ENCODE measurements at places on chromosomes 4 and X.
A peak's percentile ranks its signal among the peaks of the same experiment; 100 is the strongest.

- DNase-seq = no peak
Measured at GRCh38 chrX:8179656-8180055, 8.6 kb upstream of the VCX2 start.

GRCh38 chr4:186104890-186105646 lies 564 bp downstream of the FAM149A start:
- DNase-seq = no peak

DNA sequence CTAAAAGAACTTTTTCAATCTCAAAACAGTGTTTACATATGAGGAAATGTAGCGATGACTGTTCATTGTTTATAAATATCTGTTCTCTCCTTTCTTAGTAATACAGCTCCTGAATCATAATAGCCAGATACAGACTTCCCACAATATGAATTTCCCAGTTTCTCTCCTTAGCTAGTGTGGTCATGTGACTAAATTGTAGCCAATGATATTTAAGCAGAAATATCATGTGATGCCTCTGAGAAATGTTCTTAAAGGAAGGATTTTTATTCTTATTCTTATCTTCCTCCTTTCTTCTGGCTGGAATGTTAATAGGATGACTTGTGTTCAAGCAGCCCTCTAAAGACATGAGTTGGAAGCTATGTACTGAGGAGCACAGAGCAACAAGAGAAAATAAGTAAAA lies 383.7 kb upstream of the ATOH1 start:
- DNase-seq = no peak

DNA sequence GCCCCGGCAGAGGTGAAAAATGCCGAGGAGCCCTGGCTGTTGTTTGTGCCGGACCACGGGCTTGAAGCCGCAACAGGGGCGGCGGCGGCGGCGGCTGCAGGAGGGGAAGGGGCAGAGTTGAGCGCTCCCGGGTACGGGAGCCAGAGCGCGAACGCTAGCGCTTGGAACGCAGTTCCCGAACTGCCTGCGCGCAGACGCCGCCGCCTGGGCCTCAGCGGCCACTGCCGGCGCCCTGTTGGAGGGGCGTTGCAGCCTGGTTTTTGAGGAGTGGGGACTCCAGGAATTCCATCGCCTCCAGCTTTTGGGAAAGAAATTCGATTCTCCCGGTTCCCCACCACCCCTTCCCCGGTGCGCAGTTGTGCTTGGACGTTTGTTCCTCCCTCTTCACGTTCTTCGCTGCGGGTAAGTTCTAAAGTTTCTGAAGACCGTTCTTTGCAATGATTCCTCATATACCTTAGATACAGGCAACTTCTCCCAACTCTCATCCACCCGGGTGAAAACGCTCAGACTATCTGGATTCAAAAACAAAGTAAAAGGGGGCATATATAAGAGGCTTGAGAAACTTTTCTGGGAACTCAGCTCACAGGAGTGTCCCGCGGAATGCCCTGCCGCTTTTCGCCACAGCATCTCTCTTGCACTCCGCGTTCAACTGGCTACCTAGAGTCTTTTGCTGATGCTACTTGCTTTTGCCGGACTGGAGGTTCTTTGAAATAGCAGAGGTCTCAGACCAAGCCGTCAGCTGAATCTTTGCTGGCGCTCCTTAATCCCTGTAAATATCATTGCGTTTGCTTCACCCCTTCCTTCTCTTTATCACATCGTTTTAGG lies 1.0 kb downstream of the FAT4 start:
- no peak for DNase-seq

DNA sequence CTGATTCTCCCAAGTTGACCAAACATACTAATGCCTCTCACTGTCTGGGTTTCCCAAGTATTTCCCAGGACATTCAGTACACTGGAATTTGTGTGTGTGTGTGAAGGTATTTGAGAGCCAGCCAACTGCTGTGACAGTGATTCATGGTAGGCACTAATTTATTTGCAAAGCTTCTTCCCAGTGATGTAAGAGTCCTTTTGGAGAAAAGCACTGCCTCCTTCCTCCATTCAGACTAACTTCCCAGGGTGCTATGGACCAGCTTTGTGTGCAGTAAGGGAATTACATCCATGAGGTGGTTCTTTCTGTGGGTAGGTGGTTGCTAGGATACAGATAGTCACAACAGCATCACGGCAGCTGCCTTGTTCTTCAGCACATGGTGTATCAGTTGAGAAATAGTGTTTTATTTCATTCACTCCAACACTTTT lies 8.7 kb downstream of the EGF start:
- no peak for DNase-seq

DNA sequence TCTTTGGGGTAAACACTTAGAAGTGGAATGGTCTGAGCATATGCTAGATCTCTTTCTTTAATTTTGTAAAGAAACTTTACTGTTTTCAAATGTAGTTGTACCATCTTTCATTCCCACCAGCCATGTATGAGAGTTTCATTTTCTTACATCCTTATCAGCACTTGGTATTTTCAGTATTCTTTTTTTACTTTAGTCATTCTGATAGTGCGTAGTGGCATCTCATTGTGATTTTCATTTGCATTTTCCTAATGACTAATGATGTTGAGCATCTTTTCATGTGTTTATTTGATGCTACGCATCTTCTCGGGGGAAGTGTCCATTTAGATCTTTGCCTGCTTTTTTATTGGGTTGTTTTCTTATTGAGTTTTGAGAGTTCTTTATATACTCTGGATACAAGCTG lies 71.3 kb upstream of the PRPS1 start:
- no peak for DNase-seq

- DNase-seq = no peak
Measured at GRCh38 chr4:69330345-69331047, 50.2 kb downstream of the UGT2B28 start.

DNA sequence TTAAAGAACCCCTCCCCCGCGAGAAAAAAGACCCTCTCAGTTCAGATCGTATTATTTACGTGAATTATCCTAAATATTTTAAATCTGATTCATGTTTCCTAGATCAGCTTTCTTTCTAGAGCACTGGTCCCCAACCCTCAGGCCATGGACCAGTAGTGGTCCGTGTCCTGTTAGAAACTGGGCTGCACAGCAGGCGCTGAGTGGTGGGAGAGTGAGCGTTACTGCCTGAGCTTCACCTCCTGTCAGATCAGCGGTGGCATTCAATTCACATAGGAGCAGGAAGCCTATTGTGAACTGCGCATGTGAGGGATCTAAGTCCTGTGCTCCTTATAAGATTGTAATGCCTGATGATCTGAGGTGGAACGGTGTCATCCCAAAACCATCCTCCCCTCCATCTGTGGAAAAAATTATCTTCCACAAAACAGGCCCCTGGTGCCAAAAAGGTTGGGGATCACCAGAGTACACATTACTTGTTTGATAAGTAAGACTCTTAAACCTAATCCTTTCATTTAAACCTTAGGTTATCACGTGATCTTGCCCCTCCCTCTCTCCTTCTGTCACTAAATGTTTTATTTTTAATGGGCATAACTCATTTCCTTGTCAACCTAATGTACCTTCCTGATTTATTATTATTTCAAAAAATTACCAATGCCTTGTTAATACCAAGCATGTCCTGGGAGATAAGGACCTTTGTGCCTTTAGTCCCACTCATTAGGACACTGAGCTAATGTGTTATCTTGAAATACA lies 442.9 kb downstream of the TLL1 start:
- DNase-seq = no peak

GRCh38 chr4:41748074-41748570 lies 403 bp downstream of the PHOX2B start:
- DNase-seq = no peak

GRCh38 chr4:100984901-100985300 lies 362.4 kb downstream of the PPP3CA start:
- DNase-seq = no peak

GRCh38 chr4:45741897-45742296 lies 382.0 kb downstream of the GABRG1 start:
- no peak for DNase-seq

GRCh38 chr4:77852892-77853495 lies 9.6 kb upstream of the MRPL1 start:
- DNase-seq = peak; percentile 48

DNA sequence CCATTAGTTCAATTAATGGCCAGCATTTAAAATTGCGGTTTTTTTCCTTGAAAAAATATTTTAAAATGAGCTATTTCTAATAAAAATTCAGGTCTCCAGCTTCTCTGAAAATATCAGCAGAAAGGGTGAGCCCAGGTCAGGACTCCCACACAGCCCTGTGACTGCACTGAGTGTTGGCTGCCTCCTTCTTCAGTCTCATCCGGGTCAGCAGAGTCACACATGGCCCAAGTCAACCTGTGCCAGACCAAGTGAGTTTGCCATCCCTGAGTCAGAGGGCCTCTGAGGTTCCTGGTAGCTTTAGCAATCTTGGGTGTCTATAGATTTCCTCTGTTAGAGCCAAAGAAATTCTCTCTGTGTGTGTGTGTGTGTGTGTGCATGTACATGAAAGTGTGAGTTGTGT lies 22.1 kb upstream of the MSX1 start:
- DNase-seq = no peak

- DNase-seq = no peak
Measured at GRCh38 chrX:32514986-32515385, 696.4 kb downstream of the DMD start.

DNA sequence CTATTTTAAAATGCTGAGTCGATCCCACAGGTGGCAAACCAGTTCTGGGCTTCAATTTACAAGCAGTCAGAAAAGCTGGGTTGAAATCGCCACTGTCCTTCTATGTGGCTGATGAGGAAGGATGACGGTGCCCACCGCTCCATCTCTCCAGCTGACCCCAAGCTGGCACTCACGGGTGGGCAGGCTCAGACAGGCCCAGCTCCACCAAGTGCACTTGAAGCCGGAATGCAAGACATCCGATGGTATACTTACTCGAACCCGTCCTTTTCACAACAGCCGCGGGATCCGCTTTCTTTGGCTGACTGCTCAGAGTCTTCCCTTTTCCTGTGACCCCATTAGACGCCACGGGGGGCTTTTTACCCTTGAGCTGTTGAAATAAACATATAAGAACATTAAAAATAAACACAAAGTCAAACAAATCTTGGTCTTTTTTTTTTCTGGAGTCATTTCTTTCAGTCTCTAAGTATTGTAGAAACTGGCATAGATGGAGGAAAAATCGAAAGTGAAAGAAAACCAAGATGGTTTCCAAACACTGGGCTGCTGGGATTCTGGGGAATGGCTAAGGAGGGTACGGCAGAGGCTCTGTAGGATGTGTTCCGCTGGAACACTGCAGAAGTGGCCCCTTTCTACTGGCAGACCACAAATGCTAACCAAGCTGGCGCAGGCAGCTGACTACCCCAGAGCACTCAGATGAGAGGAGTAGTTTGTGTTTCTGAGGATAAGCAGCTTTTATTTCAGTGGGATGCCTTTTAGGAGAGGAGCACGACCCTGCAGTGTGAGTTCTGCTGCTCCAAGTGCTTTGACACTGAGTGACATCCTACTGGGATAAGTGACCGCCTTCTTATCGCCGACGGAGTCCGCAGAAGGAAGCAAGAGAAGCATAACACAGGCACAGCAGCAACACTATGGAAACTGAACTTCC lies 160.9 kb downstream of the AFAP1 start:
- DNase-seq = no peak

DNA sequence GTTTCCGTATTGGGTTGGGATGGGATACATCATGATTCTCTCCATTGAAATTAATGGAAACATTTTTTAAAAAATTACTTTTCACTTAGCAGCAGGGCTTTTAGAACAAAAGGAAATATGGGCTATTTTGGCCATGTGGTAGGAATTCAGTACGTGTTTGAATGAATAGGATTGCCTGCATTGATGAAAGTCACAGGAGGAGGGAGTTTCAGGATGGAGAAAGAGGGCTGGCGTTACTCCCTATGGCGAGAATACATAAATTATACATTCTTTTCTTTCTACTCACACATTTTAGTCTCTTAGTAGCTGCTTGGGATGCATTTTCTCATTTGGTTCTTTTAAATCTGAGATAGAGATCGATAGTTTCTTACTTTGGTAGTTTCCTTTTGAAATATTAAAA lies 100.3 kb upstream of the PDHA1 start:
- DNase-seq = no peak

- DNase-seq = no peak
Measured at GRCh38 chrX:64395568-64395929, 297 bp upstream of the MTMR8 start.

DNA sequence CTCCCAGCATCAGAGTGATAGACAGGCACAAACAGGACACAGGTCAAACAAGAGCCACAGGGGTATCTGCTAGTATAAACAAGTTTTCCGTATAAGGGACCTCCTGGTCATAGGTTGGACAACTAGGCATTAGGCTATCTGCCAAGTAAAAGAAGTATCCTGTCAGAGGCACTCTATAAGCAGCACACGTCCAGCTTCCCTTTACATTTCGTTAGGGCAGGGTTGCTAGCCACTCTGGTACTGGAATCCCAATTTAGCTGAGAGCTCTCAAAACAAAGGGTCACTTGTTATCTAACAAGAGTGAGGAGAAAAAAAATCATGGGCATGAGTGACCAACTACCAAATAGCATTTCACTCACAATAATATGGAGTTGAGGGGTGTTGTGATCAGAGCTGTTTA lies 780.7 kb upstream of the DIAPH2 start:
- DNase-seq = no peak

DNA sequence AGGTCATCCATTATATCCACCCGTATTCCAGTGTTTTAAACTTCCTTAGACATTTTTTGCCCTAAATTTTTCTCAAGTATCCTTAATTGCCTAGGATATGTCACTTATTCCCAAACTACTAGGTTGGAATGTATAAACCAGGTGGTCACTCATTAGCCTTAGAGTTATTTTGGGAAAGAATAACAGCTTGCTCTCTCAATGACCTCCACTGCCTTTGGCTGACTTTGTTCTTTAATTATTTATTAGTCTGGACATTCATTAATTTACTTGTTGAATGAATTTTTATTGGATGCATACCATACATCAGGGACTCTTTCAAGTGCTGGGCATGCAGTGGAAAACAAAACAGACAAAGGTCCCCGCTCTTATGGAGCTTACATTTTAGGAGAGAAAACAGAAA lies 609.3 kb upstream of the IGFBP7 start:
- DNase-seq = no peak

GRCh38 chr4:21795091-21795490 lies 153.5 kb downstream of the KCNIP4 start:
- no peak for DNase-seq

DNA sequence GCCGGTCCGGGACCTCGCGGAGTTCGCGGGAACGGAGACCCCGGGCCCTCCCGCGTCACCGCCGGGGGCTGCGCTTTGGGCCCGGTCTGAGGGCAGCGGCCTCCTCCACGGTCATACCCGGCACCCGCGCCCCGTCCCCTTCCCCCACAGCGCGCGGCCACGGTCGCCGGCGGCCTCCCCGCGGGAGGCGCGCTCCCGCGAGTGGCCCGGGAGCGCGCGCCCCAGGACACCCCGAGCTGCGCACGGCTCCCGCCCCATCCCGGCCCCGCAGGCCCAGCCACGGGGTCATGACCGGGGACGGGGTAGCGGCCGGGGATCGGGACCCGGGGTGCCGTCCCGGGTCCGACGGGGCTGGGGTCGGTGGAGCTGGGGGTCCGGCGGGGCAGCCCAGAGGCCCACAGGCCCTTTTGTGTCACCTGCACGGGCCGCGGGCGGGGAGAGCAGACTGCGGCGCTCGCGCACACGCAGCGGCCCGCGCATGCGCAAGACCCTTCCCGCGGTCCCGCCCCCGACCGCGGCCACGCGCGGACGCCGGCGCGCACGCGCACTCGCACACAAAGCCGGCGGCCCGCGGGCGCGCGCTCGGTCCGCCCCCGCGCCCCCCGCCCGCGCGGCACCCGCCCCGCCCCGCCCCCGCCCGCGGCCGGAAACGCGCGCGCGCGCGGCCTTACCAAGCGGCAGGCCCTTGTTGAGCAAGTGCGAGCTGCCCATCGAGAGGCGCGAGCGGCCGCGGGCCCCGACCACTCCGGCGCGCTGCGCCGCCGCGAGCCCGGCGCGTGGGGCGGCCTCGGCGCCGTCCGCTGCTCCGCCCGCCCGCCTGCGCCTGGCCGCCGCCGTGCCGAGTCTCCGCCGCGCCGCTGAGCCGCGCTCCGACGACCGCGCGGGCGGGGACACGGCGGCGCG lies at the start of gene CTBP1:
Gene CTBP1, minus strand, starts transcription at position 886 of the 903 bp plus-strand sequence. CDS start 7,799 bp downstream, outside the sequence.
- peak; percentile 81 for DNase-seq

Data from activated effector memory CD4-positive, alpha-beta T cell treated with Interleukin-2 at 50 U/mL for 16 hours (primary cell).